ENCODE measurements at places on chromosomes 2 and 18.

GRCh38 chr2:224259831-224260230, 142.1 kb downstream of the FAM124B start:
- DNase-seq: no peak

- no peak for DNase-seq
Observed at GRCh38 chr2:98771721-98772524, 41.0 kb upstream of the MGAT4A start.

DNA sequence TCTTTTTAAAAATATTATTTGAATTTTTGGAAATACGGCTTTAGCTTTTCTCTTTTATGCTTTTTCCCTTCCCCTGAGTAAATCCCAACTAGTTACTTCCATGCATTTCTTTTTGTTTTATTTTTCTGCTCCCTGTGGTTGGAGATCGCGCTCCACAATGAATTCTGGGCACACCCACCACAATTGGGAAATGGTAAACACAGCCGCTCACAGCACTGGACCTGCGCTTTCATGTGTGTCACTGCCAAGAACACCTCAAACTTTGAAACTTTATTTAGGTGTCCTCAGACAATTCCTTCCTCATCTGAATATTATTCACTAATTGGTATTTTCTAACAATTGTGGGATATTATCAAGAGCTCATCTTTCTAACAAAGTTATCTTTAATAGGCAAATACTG, 82.8 kb upstream of the TMEM18 start:
- no peak for DNase-seq

GRCh38 chr18:22473366-22473765, 55.7 kb upstream of the CTAGE1 start:
- no peak for DNase-seq

DNA sequence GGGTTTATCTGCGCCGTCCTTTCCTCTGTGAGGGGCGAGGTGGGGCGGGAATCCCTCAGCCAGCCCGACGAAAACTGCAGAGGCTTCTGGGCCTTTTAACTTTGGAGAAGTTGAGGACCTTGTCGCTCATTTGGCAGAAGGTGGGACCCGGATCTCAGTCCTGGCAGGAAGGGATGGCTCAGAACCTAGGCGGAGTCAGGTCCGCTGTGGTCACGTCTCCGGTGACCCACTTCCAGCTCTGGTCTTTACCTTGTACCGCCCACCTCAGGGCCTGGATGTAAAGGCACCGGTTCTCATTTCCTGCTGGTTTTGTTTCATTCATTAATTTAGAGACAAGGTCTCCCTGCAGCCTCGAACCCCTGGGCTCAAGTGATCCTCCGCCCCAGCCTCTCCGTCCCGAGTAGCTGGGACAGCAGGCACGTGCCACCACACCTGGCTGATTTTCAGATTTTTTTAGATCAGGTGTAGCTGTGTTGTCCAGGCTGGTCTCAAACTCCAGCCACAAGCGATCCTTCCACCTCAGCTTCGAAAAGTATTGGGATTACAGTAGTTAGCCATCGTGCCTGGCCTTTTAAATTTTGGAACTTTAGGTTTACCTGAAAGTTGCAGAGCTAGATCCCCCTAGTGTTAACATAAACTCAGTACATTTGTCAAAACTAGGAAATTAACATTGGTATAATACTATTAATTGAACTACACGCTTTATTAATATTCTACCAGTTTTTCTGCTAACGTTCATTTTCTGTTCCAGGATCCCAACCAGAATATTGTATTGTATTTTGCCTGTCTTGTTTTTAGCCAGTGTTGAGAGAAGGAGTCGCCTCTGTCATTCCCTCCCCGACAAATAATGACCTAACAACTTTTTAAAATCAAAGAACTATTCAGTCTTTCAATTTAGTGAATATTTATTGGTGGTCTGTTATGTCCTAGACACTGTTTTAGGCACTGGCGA, 852 bp downstream of the POLI start:
- peak; percentile 80 for DNase-seq
